HFFc6 (cell line): ENCODE measurements at places on chromosomes 2 and 18.

DNA sequence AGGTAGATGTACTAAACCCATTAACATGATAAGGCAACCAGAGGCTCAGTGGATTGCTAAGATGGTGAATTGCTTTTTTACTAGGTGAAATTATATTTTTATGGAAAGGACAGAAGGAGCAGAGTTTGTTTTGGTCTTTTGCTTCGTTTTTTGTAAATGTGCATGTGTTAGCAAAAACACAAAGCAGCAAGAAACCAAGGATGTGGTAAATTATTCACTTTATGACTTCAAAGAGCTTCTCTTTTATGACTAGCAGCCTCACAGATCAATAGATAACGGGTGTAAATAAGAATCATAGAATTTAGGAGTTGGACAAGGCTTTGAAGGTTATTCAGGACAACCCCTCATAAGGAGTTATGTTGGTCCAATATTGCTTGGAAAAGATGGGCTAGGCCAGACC lies 615.0 kb downstream of the DPP10 start:
- no peak for DNase-seq

GRCh38 chr2:180374502-180375281 lies 367.6 kb upstream of the CWC22 start:
- no peak for DNase-seq

GRCh38 chr2:159497256-159497655 lies 119.1 kb downstream of the BAZ2B start:
- DNase-seq = peak; percentile 87

GRCh38 chr2:66574701-66575624 lies 140.0 kb downstream of the MEIS1 start:
- DNase-seq = peak; percentile 76

- DNase-seq = no peak
Measured at GRCh38 chr2:23273786-23274185, 111.2 kb upstream of the KLHL29 start.

DNA sequence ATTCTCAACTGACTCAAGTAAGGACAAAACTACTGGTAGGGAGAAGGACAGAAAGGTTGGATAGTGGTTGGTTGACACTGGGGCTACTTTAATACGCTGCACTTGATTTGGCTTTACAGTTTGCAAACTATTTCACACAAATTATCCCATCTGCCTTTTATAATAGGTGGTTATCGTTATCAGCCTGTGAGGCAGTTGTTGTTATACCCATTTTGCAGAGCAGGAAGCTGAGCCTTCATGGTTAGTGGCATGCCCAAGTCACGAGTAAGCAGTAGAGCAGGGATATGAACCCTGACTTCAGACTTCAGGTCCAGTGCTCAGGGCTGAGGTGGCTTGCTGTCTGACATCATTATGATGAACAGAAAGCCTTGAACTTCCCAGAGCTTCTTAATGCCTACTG lies 5.3 kb downstream of the CTIF start:
- DNase-seq = no peak

DNA sequence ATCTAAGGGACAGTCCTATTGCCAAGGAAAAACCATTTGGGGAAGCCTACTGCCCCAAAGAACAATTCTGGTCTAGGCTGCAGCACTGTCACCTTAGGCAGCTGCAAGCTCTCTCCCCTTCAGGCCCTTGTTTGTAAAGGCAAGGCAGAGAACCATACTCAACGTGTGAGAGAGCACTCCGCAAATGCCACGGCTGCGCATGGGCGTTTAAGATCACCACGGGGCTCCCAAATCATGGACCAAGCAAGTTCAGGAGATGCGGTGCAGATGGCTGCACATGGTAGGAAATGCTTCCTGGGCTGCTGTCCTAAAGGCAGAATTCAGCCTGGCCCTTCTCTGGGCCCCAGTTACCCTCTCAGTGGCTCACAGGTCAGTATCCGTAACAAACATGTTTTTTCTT lies 15.5 kb downstream of the ERFE start:
- no peak for DNase-seq

DNA sequence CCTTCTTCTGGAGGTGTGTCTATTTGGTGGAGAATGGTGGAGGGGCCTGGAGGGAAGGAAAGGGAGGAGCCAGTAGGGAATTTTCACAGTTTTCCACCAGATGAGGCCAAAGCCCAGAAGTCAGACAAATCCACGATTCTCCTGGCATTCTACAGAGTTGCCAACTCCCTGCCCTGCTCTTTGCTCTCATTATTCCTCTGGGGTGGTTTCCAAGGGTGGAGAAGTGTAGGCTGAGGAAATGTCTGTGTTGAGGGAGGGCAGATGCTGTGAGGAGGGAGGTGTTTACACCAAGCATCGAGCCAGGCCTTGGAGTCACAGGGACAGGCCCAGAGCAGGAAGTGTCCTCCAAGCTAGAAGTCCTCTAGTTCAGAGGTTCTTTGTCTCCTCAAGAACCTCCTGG lies 124.1 kb upstream of the LGALSL start:
- DNase-seq = peak; percentile 7

DNA sequence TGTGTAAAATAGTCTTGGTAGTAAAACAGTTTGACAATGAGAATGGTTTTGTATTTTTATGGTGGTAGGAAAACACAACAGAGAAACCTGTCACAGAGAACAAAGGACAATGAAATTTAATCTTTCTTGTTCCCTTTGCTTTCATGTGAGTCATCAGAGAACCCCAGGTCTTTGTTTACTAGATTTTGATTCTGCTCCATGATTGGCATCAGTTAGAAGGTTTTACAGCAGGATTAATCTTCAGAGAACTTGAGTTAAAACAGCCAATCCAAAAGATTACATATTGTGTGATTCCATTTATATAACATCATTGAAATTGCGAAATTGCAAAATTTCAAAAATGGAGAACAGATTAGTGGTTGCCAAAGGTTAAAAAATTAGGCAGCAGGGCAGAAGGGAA lies 2.5 kb downstream of the APLF start:
- DNase-seq = no peak

DNA sequence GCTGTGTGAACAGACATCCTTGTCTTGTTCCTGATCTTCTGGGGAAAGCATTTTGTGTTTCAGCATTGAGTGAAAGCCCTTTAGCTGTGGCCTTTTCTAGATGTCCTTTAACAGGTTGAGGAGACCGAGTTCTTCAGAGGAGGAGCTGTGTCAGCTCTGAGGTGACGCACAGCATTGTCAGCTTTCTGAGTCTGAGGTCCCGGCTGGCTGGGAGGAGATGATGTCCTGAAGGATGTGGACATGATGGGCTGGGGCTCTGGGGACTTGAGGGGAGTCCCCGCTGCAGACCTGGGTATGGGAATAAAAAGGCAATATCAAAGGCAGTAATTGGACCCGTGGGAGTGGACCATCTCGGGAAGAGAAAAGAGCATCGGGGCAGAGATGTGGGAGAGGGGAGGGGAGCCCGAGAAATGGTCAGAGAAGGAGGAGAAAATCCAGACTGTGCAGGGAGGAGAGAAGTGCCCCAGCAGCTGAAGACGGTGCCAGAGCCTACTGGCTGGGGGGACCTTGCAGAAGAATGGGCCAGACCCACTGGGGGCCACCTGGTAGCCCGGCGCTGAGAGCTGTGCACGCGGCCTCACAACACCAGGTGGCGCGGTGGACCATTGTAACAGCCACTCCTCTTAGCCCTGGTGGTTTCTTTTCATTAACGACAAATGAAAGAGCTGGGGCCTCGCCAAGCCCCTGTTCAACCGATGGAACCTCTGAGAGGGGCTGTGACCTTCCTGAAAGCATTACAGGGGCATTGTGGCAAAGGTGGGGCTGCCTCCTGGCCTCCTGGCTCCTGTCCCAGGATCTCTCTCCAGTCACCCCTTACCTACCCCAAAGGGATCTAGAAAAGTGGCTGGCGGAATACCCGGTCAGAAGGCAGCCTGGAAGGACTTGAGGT lies 61.6 kb downstream of the ST3GAL5 start:
- DNase-seq = peak; percentile 46

GRCh38 chr18:69808399-69808798 lies 139.3 kb downstream of the CD226 start:
- no peak for DNase-seq

DNA sequence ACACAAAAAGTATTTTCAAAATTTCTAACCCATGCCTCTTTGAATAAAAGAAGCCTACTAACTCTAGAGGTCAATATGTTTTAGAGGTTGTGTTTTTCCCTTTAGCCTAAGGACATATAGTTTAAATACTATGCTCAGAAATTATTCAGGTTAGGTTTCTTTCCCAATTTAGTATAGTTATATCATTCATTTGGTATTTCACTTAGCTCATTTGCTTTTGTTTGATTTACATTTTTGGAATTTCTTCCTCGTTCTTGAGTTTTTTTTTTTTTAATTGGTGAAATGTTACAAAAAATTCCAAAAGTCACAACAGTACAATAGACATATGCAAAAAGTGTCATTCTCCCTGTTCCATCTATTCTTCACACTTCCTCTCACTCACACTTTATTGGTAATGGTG lies 371.3 kb upstream of the TNP1 start:
- DNase-seq = peak; percentile 8

GRCh38 chr18:37362158-37362890 lies 203.3 kb downstream of the CELF4 start:
- no peak for DNase-seq

- DNase-seq = no peak
Measured at GRCh38 chr2:96264086-96264485, 1.7 kb downstream of the TMEM127 start.

DNA sequence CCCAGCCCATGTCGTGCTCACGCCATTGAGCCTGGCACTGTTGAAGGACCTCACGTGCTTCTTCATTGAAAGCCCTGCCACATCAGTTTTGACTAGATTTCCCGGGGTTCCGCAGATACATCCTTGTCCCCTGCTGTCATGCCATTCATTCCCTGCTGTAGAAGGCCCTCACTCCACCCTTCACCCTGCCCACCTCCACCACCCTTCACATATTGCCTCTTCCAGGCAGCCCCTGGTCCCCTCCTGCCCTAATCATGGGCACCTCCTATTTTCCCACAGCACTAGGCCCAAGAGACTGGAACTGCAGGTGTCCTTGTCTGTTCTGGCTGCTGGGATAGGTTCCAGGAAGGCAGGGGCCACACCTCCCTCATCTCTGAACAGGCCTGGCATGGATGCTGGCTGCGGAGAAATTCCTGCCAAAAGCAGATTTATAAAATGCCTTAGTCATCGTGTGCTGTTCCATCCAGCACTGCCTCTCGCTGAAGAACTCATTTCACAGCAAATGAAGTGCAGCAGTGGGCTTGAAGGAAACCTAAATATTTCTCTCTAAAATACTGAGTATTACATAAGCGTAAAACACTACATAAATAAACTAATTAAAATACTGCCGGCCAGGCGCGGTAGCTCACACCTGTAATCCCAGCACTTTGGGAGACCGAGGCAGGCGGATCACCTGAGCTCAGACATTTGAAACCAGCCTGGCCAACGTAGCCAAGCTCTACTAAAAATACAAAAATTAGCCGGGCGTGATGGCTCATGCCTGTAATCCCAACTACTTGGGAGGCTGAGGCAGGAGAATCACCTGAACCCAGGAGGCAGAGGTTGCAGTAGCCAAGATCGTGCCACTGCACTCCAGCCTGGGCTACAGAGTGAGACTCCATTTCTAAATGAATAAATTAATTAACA lies 38.4 kb downstream of the EIF4E2 start:
- DNase-seq = peak; percentile 35

DNA sequence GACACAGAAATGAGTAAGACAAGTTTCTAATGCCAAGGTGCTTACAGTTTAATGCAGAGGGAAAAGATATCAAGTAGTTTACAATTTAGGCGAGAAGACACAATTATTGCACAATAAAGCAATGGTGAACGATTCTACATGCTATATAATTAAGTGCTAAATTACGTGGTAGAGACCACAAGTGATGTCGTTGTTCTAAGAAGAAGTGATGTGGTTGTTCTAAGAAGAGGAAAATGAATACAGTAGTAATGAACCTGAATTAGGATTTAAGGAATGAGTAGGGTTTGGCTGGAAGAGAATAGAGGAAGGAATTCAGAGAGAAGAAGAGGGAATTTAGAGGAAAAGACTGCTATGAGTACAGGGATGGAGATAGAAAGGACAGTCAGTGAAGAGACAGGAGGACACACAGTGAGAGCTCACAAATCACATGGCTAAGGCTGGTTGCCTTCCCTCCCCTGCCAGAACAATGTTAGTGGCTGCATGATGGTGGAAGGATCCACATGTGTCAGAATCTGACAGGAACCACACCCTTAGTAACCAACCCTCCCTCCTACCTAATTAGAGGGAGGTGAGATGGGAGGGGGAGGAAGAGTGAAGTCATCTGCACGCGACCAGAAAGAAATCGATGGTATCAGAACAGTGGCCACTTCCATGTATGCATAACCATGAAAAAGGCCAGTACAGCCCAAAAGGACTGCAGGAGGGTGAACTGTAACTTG lies 44.7 kb downstream of the M1AP start:
- DNase-seq = no peak

DNA sequence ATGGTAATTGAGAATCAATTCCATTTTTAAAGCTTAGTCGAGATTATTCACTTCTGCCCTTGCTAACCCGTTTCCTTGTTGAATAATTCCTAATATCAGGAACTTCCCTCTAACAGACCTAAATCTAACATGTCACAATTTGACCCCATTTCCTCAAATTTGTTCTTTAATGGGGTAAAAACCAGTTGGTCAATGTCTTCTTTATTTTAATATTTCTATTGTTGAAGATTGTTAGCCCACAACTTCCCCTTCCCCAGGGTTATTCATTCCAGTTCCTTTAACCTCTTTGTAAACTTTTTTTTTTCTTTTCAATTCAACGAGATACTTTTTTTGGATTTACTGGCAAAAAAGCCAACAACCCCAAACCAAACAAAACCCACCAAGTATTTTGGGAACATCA lies 7.3 kb downstream of the TNFRSF11A start:
- DNase-seq = no peak

- no peak for DNase-seq
Measured at GRCh38 chr2:12694990-12695774, 21.6 kb upstream of the TRIB2 start.

GRCh38 chr2:237039301-237040031 lies 46.2 kb upstream of the COPS8 start:
- no peak for DNase-seq

- DNase-seq = no peak
Measured at GRCh38 chr2:82027921-82028615, 1723.5 kb upstream of the LRRTM1 start.

DNA sequence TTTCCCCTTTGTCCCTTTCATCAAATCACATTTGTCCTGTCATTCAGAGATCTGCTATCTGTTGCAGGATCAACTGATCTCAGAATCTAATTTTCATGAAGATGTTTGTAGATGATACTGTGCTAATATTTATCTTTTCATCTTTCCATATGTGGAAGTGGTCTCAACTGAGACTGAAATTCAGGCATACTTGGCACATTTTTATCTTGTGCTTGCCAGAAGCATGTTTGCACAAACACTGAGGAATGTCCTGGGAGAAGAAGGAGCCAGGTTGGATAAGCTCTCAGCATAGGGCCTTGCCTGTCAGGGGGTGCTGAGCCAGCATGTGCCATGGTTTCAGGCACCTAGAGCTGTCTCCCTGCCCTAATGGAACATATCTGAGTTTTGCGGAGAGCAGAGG lies 24.5 kb upstream of the MMADHC start:
- no peak for DNase-seq

GRCh38 chr2:134167015-134167414 lies 86.9 kb upstream of the MGAT5 start:
- DNase-seq = peak; percentile 29

- DNase-seq = no peak
Measured at GRCh38 chr2:69616755-69617154, 26.8 kb downstream of the AAK1 start.
